NT2/D1 (cell line): ENCODE measurements at places on chromosomes 12 and 14.

DNA sequence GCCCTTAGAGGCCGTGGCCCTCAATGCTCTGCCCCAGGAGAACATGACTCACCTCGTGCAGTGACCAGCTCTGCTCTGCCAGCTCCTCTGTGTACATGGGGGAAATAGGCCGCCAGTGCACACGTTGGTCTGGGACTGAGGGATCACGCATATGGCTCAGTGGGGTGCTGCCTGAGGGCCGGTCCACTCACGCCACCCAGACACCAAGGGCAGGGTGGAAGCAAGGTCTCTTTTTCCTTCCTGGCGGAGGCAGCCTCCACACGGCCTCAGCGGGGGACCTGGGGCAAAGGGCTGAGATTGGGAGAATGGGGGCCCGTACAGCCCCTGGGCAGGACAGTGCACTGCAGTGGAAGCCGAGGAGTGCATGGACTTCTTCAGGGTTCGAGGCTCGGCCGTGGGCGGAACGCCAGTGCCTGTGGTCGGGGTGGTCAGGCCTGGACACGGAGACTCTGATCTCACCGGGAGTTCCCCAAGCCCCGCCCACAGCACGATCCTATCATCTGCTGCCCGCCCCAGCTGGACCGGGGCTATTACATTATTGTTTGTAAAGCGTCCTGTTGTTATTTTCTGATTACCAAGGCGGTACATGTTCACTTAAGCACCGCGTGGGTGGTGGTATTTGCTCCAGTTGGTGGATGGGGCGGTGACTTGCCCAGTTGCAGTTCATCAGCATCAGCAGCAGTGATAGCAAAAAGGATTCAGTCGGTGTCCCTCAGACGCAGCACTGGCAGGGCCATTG lies 38.8 kb upstream of the TDRD9 start:
- DNase-seq, result no peak

GRCh38 chr12:87815771-87816585 lies 213.2 kb downstream of the C12orf50 start:
- DNase-seq, result no peak

DNA sequence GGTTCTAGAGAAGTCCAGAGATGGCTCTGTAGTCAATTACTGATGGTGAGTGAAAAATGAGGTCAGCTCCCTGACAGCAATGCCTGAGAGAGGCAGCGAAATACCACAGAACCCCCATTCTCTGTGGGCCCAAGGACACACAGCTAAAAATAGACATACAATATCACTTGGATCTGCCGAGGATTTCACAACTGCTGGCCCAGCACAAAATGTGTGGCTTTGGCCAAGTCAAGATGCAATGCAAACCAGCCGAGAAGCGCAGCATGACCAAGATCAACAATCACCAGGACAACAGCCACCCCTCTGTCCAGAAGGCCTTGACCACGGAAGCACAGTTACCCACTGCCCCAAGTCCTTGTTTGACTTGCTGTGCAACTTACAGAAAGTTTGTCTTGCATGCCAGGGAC lies 52.2 kb downstream of the CKAP4 start:
- DNase-seq, result no peak

DNA sequence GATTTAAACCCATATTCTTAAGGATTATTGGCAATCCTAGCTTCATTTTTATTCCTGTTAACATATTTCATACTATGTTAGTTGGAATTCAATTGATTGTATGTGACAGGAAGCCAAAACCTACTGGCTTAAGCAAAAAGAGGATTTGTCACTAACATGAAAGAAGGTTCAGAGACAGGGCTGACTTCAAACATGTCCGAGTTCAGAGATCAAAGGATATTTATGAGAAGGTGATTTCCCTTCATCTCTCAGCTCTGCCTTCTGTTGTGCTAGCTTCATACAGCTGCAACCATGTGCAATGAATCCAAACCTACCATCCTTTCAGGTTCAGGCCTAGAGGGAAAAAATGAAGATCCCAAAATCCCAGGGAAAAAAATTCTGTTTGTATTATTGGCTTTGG lies 349.7 kb downstream of the ATP23 start:
- no peak for DNase-seq

DNA sequence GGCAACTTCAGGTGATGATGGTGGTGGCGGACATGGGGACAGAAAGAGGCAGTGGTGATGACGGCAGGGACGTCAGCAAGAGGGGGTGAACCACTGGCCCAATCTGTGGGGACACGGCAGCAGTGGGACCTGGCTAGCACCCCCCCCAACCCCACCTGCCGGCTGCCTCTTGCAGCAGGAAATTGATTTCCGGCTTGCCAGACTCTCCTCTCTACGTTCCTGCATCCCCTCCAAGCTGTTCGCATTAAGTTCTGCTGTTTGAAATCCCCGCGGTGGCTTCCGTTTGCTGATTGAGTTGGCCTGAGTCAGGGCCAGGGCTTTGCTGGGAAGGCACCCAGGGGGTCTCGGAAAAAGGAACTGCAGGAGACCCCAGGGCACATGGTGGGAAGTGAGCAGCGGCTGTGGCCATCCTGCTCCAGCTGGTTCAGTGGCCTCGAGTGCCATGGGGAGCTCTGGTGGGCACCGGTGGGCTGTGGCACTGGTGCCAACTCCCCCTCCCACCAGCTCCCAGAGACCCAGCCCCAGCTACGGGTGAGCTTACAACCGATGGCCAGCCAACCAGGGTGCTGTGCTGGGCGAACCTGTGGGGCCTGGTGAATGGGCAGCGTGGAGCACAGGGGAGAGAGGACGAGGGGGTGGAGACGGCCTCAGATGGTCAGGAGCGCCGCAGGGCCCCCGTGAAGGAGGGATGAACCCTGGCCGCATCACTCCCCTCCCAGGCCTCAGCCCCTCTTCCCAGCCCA lies 14.6 kb upstream of the NUDT14 start:
- no peak for DNase-seq

DNA sequence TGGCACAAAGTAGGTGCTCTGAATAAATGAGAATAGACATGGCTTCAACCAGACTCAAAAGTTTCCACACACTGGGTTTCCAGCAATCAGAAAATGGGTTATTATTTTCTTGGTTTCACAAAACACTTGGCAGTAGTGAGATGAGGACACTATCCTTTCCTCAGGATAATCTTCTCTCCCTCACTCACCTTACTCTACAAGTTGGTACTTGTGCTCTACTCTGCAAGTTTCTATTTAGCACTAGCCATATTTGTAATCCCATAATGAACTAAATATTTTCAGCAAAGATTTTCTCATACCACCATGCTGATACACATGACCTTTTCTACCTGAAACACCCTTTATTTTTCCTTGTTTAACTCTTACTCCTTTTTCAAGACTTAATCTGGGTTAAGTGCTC lies 137.7 kb downstream of the FOXA1 start:
- DNase-seq, result no peak

- no peak for DNase-seq
Observed at GRCh38 chr14:63726499-63726898, 1.4 kb downstream of the SGPP1 start.

- DNase-seq, result no peak
Observed at GRCh38 chr12:58907391-58907790, 12.9 kb downstream of the LRIG3 start.

DNA sequence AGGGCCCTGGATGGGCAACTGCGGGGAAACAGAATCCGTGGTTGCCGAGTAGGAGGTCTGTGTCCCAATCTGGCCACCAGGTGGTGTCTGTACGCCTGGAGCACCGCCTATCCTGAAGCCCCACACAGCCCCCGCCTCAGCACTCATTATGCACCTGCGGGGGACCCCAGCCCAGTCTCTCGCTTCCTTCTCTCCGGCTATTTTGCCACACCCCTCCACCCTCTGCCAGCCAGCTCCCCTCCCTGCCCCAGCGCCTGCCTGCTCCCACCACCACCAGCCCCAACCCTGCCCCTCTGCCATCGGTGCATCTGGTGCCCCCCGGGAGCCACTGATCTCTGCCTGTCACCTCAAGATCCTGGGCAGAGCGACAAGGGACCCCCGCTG lies 2.2 kb upstream of the NXPH4 start:
- peak; percentile 65 for DNase-seq

DNA sequence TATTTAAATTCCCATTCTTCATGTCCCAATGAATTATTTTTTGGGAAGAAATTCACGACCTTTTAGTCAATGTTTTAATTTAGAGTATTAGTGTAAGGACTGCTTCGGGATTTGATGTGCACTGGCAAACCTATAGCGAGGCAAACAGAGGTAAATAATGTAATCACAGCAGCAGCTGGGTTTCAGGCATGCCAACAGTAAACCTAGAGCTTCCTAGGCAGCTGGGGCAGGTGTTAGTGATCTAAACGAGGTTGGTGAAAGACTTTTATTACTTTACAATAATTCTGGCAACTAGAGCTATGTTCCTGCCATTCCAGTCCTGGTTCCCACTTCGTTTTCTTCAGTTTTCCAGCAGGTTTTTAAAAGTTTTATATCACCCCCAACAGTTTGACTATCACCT lies 1036.4 kb upstream of the FOXG1 start:
- no peak for DNase-seq

DNA sequence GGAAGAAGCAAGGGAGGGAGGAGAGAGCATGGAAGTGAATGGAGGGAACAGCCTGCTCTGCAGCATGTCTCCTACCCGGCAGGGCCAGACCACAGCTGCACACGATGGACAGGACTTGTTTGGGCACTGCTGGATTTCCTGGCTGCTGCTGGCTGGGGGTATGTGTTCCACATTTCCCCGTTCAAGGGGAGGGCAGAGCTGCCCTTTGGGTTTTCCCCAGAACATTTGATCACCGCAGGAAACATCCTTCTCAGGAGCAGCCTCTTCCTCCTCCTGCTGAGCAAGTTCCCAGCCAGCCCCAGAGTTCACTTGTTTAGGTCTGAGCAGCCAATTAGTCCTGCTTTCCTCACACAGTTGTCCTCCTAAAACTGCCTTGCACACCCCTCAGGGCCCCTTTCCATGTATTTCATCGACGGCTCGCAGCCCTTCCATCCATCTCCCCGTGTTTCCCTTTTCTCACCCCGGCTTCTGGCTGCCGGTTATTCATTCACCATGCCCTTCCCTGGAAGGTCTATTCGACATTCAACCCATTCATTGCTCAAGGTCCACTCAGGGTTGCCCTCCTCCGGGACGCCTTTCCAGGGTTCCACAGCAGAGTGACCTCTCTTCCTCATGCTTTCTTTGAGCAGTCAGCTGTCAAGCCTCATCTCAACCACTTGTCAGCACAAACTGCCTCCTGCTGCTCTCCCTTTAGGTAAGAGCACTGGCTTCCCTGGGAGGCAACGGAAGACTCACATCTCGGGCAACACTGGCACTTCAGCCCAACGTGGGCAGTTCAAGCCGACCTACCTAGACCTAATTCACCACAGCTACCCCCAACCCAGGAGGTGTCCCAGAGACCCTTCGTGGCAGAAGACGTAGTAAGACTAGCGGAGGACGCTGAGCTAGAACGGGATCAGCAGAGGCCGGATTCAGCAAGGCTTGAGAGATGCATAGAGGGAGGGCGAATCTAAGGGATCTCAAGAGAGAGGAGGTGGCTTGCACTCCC lies 20.1 kb upstream of the ANO2 start:
- DNase-seq, result peak; percentile 77

DNA sequence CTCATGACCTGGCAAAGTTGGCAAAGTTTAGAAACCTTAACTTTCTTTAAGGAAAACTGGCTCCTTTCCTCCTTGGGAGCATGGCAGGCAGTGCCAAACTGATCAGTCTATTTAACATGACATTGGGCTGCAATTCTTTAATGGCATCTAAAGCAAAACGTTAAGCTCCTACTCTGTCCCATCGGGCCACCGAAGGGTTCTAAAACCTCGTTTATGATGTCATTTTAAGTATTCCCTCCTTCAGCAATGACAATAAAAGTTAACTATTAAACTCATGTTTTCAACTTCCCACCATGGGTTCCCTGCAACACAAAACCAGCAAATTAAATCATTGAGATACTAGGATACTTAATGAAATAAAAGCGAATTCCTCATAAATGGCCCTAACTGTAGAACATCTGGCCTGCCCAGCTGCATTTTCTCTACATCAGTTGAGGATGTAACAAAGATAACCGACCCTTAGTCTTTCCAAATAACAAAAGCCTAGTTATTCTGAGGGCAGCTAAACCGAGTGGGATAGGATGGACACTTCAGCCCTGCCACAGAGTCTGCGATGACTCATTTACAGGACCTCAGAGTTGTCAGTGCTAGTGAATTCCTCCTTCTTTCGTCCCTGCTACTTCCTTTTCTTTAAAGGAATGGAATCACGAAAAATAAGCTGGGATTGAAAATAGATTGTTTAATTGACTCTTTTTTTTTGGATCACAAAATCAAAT lies 34.5 kb upstream of the RIC8B start:
- no peak for DNase-seq
